ENCODE measurements at places on chromosomes 3 and 15.

DNA sequence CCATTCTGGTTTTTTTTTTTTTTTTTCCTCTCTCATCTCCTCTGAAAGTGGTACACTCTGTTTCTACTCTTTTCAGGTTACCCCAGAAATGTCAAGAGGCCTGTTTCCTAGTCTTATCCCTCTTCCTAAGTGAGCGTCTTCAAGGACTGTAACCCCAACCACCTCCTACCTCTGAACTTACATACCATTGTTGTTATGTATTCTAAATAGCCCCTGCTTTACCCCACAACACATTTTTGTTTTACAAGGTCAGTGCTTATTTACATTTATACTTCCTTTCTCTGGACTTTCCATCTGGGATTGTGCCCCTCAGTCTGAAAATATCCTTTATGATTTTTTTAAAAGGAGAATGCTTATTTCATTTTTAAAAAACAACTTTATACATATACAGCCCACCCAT lies 38.8 kb downstream of the PTH1R start:
- DNase-seq: no peak

DNA sequence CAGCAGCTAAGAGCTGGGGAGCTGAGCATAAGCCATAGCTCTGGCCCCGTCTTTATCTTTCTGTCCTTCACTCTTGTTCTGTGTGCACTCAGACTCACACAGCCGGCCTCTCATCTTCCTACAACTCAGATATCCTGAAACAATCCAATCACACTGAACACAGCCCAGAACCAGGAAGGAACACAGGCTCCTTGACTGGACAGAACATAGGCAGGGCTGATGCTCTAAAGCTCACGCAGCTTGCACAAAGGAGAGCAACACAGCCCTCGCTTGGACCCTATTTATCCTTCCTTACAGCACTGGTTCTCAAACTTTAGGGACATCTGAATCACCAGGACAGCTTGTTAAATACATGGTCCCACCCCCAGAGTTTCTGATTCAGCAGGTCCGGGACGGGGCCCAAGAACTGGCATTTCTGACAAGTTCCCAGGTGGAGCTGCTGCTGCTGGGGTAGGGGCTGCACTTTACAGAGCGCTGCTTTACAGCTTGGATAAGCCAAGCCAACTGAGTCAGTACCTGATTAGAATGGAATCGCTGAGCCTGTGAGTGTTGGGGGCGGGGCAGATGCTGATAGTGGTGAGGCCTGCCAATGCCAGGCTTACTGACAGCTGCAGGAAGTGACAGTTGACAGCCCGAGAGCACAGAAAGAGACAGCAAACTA lies 65.1 kb downstream of the MRPL46 start:
- no peak for DNase-seq

- DNase-seq: no peak
Measured at GRCh38 chr3:173920386-173920785, 522.8 kb downstream of the NLGN1 start.

- no peak for DNase-seq
Measured at GRCh38 chr15:31328969-31329639, 2.5 kb downstream of the KLF13 start.

DNA sequence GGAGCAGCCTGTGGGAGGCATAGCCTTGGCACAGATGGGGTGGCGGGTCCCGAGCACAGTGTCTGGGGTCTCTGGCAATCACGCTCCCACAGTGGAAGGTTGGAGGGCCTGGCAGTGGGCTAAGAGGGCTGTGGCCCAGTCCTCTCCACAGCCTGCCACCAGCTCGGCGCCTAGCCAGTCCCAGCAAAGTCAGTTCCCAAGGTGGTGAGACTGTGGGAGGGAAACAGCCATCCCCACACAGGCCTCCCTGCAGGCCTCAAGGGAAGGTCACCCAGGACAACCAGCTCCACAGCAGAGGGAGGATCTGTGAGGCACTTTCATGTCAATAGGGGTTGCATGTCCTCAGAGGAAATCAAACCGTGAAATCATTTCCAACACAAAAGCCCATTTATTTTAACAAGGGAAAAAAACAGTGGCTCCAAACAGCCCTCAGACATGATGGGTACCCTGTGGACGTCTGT lies 27.6 kb upstream of the LIMD1 start:
- no peak for DNase-seq

DNA sequence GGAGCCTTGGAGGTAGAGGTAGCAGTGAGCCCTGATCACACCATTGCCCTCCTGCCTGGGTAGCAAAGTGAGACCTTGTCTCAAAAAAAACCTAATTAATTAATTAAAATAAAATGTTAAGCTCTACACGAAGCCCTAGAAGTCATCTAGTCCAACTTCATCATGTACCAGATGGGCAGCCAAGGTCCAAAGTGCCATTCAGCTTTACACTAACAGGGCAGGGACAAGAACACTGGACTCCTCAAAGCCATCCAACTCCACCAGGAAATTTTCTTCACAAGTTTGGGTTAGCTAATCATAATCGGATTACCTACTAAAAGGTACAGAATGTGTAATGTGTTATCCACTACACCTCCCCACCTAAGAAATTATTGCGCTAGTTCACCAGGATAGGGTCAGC lies 48.8 kb downstream of the WWTR1 start:
- DNase-seq: no peak

DNA sequence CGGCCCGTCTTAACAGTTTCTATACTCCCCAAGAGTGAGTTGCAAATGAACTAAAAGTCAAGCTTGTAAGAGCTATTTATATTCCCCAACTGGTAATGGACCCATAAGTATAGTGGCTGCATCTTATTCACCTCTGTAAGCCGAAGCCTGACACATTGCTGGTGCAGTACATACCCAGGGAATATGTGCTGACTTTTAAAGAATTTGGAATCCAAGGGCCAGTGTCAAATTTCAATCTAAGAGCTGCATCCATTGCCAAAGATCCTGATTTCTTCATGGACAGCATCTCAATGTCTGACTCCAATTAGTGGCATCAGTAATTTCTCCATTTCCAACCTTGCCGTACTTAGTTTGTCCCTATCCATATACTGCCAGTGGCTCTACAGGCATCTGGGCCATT lies 42.0 kb downstream of the FRMD4B start:
- no peak for DNase-seq

- no peak for DNase-seq
Measured at GRCh38 chr15:59376733-59377132, 4.1 kb upstream of the MYO1E start.

DNA sequence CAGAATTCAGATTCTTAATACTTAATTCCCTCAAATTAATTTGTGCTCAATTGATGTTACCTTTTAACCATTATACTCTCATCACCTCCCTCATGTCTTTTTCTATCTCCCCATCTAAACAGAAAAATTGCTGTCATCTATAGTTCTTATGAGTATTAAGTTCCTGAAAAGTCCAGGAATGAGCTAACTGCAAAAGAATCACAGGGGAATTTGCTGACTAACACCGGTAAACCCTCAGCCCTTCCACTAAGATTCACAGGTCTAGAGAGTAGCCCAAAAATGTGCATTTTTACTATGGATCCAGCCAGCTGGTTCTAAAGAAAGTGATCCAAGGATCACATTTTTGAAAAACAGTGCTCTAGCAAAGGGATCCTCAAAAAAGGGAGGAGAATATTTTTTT lies 67.0 kb downstream of the SETD2 start:
- no peak for DNase-seq

GRCh38 chr15:66836231-66837030 lies 134.4 kb downstream of the SMAD6 start:
- no peak for DNase-seq

- DNase-seq: no peak
Measured at GRCh38 chr3:55790596-55791350, 303.7 kb upstream of the WNT5A start.

GRCh38 chr3:67692621-67693020 lies 38.2 kb upstream of the SUCLG2 start:
- no peak for DNase-seq

- no peak for DNase-seq
Measured at GRCh38 chr3:16665282-16665741, 60.1 kb upstream of the DAZL start.

- DNase-seq: no peak
Measured at GRCh38 chr3:8848696-8849131, 79.3 kb upstream of the OXTR start.

- DNase-seq: no peak
Measured at GRCh38 chr3:170128977-170129431, 52.5 kb downstream of the PHC3 start.

DNA sequence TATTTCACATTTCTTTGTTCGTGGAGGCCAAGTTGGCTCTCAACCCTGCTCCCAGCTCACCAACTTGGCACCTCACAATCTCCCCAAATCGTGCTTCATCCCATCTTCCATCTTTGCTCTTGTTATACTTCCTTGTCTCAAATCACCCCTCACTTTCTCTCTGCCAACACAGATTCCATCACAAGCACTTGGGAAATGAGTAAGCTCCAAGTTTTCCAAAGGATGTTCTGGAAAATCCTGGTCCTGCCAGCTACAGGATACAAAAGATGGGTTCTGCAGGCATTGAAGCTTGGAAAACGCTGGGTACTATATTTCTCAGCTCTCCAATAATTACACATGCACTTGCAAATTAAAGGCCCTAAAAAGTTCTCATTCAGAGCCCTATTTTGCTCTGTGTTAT lies 4.1 kb upstream of the TM4SF4 start:
- DNase-seq: no peak

Measured in activated CD8-positive, alpha-beta memory T cell treated with anti-CD3 and anti-CD28 coated beads for 48 hours (primary cell).